ENCODE measurements at places on chromosomes 6 and 20.
A peak's percentile ranks its signal among the peaks of the same experiment; 100 is the strongest.

DNA sequence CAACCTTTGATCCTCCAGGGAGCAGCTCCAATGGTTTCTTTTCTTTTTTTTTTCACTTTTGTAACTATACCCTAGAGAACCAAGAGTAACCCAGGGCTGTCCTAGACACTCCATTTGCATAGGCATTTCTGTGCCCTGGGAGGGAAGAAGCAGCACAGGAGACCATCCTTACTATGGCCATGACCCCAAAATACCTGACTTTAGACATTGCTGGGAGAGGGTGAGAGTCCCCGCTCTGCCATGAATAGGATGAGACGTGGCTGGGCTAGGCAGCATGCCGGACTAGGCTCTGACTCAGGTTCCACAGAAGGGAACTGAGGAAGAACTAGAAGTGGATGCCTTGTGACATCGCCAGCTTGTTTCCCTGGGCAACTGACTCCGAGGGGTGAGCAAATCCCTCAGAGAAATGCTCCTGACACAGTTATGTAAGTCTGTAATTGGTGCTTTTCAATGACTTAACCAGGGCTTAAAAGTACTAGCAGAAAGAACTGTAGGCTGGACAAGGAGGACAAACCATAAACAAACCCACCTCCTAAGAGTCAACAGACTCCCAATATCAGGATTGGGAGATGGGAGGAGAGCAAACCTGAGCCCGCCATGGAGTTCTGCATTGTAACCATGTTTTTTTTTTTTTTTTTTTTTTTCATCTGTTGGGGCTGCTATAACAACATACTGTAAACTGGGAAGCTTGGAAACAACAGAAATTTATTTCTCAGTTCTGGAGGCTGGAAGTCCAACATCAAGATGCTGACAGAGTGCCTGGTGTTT is 910 bp upstream of the ADTRP start:
- no peak overlapping the region for H3K27ac ChIP-seq
- H3K36me3 ChIP-seq = no peaks in the 10 kb centered on the region
- H3K4me1 ChIP-seq = peaks cover 8% of the 10 kb centered on the region
- H3K4me3 ChIP-seq = no peak overlapping the region
- DNase-seq = no peak

DNA sequence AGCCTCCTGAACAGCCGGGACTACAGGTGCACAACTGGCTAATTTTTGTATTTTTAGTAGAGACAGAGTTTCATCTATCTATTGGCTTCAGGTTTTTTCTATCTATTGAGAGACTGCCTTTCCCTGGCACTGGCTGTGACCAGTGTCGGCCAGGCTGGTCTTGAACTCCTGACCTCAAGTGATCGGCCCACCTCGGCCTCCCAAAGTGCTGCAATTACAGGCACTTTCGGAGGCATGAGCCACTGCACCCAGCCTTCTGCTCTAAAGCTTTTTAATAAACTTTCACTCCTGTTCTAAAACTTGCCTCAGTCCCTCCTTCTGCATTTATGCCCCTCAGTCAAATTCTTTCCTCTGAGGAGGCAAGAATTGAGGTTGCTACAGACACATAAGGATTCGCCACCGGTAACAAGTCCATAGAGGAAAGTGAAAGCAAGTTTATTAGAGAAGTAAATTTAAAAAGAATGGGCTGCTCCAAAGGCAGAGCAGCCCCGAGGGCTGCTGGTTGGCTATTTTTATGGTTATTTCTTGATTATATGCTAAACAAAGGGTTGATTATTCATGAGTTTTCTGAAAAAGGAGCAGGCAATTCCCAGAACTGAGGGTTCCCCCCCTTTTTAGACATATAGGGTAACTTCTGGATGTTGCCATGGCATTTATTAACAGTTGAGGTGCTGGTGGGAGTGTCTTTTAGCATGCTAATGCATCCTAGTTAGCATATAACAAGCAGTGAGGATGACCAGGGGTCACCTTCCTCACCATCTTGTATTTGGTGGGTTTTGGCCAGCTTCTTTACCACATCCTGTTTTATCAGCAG is 44.8 kb upstream of the RNGTT start:
- no peak for DNase-seq
- no peaks in the 10 kb centered on the region for H3K36me3 ChIP-seq
- H3K27me3 ChIP-seq = no peaks in the 10 kb centered on the region
- H3K4me3 ChIP-seq = peak overlapping the region; percentile 36
- peaks cover 14% of the 10 kb centered on the region for H3K4me1 ChIP-seq
- H3K27ac ChIP-seq = no peak overlapping the region

DNA sequence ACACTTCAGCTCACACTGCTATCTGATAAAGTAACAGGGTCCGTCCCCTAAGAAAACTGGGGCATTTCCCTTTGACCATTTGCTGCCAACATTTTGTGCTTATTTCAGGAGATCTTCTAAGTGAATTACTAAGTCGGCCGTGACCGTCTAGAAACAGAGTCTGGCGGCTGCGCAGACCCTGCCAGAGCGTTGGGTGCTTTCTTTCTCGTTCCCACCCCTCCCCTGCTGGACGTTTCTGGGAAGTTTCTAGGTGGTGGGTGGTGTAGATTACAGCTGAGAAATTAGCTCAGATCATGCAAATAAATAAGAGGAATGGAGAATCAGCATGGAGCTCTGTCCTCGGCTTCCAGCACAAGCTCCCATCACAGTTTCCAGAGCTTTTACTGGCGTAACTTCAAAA is 128.1 kb downstream of the MYLK4 start:
- no peaks in the 10 kb centered on the region for H3K36me3 ChIP-seq
- H3K27ac ChIP-seq = no peak overlapping the region
- H3K4me1 ChIP-seq = peaks cover 12% of the 10 kb centered on the region

DNA sequence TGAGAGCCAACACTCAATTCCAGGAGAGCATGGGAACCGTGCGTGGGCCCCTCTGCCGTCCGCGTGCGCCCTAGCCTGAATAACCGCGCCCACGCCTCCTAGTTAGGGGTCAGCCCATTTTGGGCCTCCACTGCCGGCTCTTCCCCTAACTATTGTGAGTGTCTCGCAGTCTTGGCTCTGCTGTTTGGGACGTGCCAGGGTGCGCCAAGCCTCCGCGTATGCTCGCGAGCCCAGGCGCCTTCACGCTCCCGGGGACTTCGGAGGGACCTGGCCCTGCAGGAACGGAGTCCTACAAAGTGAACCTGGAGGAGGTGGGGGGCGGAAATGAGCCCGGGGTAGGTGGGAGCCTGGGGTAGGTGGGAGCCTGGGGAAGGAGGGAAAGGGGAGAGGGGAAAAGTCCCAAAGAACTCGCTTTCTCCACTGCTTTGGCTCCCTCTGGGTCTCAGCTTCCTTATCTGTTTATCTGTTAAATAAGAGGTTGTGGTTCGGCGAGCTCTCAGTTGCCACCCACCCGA is 873 bp upstream of the GCM2 start:
- H3K36me3 ChIP-seq = no peaks in the 10 kb centered on the region
- DNase-seq = peak; percentile 54
- peaks cover 27% of the 10 kb centered on the region for H3K4me1 ChIP-seq
- H3K27ac ChIP-seq = no peak overlapping the region

DNA sequence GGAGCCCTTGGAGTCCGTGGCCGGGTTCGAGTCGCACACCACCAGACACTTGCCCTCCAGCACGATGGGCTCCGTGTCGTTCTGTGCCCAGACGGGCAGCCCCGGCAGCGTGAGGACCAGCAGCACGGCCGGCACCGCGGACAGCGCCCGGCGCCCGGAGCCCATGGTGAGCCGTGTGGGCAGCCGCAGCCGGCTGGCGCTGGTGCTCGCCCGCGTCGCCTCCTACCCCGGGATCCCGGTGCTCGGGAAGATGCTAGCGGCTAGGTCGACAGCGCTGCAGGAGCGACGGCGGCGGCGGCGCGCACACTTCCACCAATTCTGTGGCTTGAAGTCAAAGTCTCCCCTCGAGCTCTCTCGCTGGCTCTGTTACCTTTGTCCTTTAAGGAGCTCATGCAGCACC is 1.3 kb downstream of the CBLN4 start:
- no peak overlapping the region for H3K27ac ChIP-seq
- H3K4me3 ChIP-seq = no peak overlapping the region
- H3K36me3 ChIP-seq = no peaks in the 10 kb centered on the region
- DNase-seq = no peak
- peaks cover 20% of the 10 kb centered on the region for H3K4me1 ChIP-seq

DNA sequence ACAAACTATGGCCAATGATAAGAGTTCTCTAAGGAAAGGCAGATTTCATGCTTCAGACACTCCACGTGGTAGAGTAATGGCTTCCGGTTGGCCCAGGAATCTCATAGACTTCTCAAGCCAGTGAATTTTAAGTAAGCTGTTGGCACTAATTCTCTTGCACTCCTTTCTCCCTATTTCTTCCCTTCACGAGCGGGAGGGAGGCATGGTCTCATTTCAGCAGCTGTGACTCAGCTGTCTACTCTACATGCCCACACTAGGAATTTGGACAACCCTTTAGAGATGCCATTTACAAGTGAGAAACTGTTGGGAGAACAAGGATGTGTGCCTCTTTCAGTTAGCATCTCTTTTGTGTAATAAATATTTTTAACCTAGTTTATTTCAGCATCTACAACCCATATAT is 107.7 kb downstream of the PTPRK start:
- DNase-seq = no peak
- no peak overlapping the region for H3K27ac ChIP-seq
- no peaks in the 10 kb centered on the region for H3K4me1 ChIP-seq
- no peaks in the 10 kb centered on the region for H3K36me3 ChIP-seq
- no peaks in the 10 kb centered on the region for H3K27me3 ChIP-seq

- no peaks in the 10 kb centered on the region for H3K36me3 ChIP-seq
- peak within 1 kb of the TSS; percentile 95 for H3K27ac ChIP-seq
- H3K4me1 ChIP-seq = peaks cover 31% of the 10 kb centered on the region
- peak; percentile 95 for DNase-seq
These were observed at the start of gene PMEPA1 for GRCh38 chr20:57709823-57710799. TSS of gene PMEPA1 (minus strand) at chr20:57710015. CDS start at chr20:57709582, 433 bp downstream.

DNA sequence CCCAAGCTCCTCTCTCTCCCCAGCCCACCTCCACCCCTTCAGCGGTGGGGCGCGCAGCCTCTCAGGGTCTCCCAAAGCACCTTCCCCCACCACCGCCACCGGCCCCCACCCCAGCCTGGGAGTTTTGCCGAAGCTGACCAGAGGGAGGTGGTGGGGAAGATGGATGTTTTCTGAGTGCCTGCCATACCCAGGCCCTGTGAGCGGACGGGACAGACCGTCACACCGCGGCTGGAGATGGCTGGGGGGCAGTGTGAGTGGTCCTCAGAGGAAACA is 5.7 kb downstream of the C20orf204 start:
- DNase-seq = peak; percentile 77
- H3K4me3 ChIP-seq = no peak overlapping the region
- peaks cover 62% of the 10 kb centered on the region for H3K4me1 ChIP-seq
- H3K27ac ChIP-seq = peak overlapping the region; percentile 89
- H3K36me3 ChIP-seq = peaks cover 5% of the 10 kb centered on the region
- H3K27me3 ChIP-seq = no peaks in the 10 kb centered on the region

- H3K4me3 ChIP-seq = no peak overlapping the region
- H3K27me3 ChIP-seq = no peaks in the 10 kb centered on the region
- no peak for DNase-seq
- H3K27ac ChIP-seq = no peak overlapping the region
These were observed 17.2 kb upstream of the PLN start for GRCh38 chr6:118530942-118531341.

GRCh38 chr6:13485303-13485702 is 2.1 kb downstream of the GFOD1 start:
- peak overlapping the region; percentile 91 for H3K27ac ChIP-seq
- H3K4me3 ChIP-seq = peak overlapping the region; percentile 76
- DNase-seq = no peak
- H3K36me3 ChIP-seq = no peaks in the 10 kb centered on the region
- peaks cover 21% of the 10 kb centered on the region for H3K4me1 ChIP-seq

DNA sequence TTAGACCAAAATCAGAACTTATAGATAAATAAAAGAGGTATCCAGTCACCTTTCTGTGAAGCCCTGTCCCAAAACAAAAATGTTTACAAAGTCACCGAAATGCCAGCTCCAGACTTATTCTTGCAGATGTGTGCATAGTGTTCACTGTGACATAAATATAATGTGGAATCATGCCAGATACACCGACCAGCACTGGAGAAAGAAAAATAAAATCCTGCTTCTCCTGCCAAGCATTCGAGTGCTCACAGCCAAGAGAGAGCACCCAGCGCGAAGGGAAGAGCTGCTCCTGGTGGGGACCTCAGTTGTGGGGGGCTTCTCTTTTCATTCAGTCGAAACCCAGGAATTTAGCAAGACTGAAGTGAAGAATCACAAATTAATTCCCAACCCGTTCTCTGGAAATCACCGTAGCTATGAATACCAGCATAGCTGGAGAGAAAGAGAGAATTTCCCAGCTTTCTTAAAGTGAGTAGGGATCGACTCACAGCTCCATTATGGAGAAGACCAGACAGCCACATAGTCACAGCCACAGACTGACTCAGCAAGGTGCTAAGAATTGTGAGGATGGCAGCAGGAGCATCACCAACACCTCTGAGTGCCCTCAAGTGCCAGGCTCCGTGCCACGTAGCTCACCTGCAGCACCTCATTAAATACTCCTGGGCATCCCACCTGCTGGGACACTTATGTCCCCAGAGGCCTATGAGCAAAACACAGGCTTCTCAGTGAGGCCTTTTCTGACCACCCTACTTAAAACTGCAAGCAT is 33.2 kb downstream of the BFSP1 start:
- H3K4me3 ChIP-seq = no peak overlapping the region
- no peaks in the 10 kb centered on the region for H3K27me3 ChIP-seq
- H3K36me3 ChIP-seq = no peaks in the 10 kb centered on the region
- no peak overlapping the region for H3K27ac ChIP-seq
- DNase-seq = no peak

- no peak overlapping the region for H3K4me3 ChIP-seq
- H3K36me3 ChIP-seq = no peaks in the 10 kb centered on the region
- no peak overlapping the region for H3K27ac ChIP-seq
- no peaks in the 10 kb centered on the region for H3K27me3 ChIP-seq
These were observed 21.2 kb upstream of the FRMD1 start for GRCh38 chr6:168100011-168100802.

- peaks cover 98% of the 10 kb centered on the region for H3K36me3 ChIP-seq
- H3K27ac ChIP-seq = no peak overlapping the region
- H3K4me1 ChIP-seq = no peaks in the 10 kb centered on the region
- no peak for DNase-seq
These were observed 31.5 kb downstream of the PYGB start for GRCh38 chr20:25279403-25279802.

- no peaks in the 10 kb centered on the region for H3K36me3 ChIP-seq
- no peak overlapping the region for H3K27ac ChIP-seq
These were observed 30.0 kb upstream of the PTGIS start for GRCh38 chr20:49597825-49598395.

DNA sequence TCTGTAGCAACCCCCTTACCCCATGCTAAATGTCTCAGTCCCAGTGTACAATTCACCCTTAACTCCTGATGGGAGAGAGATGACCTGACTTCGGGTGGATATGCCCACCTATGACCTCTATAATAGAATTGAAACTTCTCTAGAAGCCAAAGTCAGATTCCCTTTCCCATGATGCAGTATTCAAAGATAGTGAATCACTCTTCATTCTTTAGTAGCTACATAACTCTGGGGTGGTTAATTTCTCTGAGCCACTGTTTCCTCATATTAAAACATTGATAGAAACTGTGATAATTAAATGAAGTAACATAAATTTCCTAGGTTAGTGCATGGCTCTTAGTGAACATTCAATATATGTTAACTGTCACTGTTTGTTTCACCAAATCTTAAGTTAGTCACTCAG is 500.4 kb downstream of the COL12A1 start:
- H3K27me3 ChIP-seq = no peaks in the 10 kb centered on the region
- no peak overlapping the region for H3K4me3 ChIP-seq
- no peaks in the 10 kb centered on the region for H3K4me1 ChIP-seq
- no peak overlapping the region for H3K27ac ChIP-seq

Measured in upper lobe of left lung (tissue), 6 donors.